Central memory CD8-positive, alpha-beta T cell (primary cell): ENCODE measurements at places on chromosomes 7 and 10.

DNA sequence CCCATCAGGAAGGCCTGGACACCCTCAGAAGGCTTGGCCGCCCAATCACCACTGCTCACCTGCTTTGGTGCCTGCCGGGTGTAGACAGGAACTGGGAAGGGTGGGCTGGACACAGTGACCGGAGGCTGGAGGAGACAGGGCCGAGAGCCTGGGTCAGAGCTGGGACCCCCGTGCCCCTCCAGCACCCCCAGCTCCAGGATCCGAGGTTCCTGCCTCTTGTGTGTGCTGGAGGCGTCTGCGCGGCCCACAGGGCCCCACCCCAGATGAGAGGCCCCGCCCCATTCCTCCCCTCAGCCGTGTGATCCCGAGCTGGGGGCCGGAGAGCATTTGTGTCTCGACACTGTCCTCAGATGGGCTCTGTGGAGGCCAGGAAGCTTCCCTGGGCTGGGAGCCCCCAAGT is 9.4 kb downstream of the ADAM8 start:
- DNase-seq = no peak

- no peak for DNase-seq
These were observed 40.2 kb downstream of the PRTFDC1 start for GRCh38 chr10:24912215-24912614.

- no peak for DNase-seq
These were observed 35.5 kb downstream of the RPA3 start for GRCh38 chr7:7682861-7683260.

DNA sequence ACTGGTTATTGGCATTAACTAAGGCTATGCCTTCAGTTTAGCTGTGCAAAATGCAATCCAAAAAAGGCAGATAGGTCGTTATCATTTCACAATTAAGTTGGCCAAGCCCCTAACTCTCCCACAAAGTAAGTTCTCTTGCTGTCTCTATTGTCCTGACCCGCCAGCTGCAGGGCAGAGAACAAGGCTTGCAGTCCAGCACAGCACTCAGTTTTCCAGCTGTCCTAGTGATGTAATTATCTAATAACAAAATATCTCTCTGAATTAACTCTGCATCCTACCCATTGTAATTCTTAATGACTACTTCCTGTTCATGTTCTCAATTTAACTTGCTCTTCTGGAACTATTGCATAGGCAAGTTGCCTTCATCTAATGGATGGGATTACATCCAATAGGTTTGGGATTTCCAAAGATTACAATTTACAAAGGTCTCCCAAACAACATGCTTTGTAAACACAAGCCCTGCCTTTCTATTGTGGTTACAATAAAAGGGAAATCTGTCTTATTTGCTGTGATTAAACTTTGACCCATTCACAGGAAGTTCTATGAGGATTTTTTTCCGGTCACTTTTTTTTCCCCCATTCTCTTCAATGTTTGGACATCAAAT is 55.2 kb downstream of the CDK6 start:
- DNase-seq = no peak

DNA sequence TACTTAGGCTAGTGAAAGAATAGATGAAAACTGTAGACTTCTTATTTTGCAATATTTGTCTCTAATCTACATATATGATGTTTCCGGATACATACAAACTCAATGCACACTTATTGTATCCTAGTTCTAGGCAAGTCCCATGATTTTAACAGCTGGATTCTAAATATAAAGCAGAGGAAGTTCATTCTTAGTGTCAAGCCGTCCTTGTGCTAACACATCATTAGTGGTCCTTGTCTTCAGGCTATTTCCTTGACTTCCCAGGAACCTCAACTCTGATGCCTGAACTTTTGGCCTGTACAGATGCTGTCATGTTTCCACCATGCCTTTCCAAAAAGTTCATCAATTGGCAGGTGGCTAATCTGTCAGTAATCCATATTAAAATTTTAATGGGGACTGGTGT is 301.9 kb upstream of the DGKB start:
- DNase-seq = no peak

DNA sequence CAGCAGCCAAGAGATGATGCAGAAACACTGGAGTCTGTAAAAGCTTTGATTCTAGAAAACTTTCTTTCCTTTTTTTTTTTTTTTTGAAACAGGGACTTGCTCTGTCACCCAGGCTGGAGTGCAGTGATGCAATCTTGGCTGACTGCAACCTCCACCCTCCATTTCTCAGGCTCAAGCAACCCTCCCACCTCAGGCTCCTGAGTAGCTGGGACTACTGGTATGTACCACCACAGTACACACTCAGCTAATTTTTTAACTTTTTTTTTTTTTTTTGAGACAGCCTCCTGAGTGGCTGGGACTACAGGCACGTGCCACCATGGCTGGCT is 17.0 kb upstream of the BAG3 start:
- DNase-seq = no peak

- DNase-seq = no peak
These were observed 153.1 kb downstream of the ZNF365 start for GRCh38 chr10:62527019-62527827.

- no peak for DNase-seq
These were observed 26.6 kb upstream of the AKR1D1 start for GRCh38 chr7:138049505-138050116.

DNA sequence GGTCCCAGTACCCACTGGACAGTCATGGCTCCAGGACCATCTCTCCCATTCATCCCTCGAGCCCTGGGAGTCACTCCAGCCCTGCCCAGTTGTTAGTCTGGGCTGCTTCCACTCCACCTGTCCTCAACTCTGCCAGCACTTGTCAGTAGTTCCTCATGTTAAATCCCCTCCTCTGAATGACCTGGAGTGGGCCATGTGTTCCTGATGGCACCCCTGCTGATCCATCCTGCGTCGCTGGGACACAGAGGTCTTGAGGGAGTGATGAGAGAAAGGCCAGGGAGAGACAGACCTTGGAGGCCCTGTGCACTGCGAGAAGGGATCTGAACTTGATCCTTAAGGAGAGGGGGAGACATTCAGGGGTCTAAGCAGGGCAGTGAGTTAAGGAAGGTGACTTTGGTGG is 174.9 kb downstream of the GRID1 start:
- no peak for DNase-seq

- DNase-seq = no peak
These were observed 563.6 kb downstream of the SUGCT start for GRCh38 chr7:40698214-40698920.

DNA sequence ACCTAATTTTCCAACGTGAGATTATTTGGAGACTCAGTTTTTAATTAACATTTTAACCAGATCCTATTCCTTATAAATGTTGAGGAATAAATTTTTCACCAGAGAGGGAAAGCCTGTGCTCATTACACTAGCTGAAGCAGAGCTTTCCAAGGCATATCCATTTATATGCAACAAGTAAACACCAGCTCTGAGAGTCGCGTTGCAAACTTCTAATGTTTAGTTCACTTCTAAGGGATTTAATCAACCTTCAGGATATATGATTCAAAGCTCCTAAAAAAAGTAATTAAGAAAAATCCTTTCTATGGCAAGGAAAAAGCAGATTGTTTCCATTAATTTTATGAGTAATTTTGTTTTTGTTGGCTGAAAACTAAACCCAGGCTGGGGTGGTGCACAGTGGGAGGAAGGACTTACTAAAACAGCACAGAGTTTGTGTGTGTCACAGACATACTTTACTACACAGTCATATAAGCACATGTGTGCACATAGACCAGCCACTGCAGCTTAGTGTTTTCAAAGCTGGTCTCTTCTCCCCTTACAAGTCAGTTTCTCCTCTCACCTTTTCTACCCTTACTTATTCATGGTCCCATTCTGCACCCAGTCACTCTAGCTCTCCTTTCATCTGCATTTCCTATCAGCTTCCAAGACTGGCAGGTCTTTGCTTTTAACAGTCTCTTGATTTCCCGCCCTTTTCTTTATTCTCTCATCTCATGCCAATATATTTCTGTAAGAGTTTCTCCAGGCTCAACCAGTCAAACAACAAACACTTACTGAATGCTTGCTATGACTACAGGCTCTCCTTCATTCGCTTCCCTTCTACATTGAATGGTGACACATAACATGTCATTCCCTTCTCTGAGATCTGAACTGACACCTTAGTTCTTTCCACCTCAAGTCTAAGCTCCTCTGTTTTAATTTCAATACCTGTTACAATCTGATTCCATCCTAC is 81.1 kb upstream of the FZD1 start:
- no peak for DNase-seq

- no peak for DNase-seq
These were observed 97.1 kb upstream of the TMEM168 start for GRCh38 chr7:112887337-112887736.

GRCh38 chr10:121113911-121114310 is 262.7 kb downstream of the WDR11 start:
- DNase-seq = no peak

- no peak for DNase-seq
These were observed 46.4 kb downstream of the ZNF680 start for GRCh38 chr7:64516451-64516850.

GRCh38 chr7:152050547-152050971 is 25.1 kb downstream of the GALNT11 start:
- DNase-seq = no peak

GRCh38 chr7:92973293-92973731 is 136.9 kb upstream of the CDK6 start:
- DNase-seq = no peak

DNA sequence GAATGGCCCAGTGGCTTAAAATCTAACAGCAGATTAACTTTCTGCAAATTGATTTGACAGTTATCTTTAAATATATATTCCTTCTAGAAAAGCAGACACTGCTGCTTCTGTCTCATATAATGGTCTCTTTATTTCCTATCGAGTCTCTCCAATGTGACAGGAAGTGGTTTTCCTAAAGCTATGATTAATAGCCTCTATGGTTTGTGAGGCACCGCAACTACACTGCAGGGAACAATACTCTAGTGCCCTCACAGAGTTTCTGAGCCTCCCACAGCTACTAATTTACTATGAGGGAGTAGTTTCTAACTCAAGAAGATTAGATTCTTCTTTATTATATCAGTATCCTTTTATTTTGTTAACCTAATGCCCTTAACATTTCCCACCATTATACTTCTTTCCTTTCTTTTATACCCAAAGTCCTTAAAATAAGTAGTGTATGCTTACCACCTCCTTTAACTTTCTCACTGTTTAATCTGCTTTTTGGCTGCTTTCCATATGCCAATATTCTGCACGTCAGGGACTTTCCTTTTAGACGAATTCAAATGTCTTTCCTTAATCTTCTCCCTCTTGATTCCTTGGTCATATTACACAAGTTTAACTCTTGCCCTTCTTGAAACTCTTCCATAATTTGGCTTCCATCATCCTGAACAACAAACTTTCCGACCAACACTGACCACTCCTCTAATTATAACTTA is 23.8 kb upstream of the AHR start:
- DNase-seq = no peak

DNA sequence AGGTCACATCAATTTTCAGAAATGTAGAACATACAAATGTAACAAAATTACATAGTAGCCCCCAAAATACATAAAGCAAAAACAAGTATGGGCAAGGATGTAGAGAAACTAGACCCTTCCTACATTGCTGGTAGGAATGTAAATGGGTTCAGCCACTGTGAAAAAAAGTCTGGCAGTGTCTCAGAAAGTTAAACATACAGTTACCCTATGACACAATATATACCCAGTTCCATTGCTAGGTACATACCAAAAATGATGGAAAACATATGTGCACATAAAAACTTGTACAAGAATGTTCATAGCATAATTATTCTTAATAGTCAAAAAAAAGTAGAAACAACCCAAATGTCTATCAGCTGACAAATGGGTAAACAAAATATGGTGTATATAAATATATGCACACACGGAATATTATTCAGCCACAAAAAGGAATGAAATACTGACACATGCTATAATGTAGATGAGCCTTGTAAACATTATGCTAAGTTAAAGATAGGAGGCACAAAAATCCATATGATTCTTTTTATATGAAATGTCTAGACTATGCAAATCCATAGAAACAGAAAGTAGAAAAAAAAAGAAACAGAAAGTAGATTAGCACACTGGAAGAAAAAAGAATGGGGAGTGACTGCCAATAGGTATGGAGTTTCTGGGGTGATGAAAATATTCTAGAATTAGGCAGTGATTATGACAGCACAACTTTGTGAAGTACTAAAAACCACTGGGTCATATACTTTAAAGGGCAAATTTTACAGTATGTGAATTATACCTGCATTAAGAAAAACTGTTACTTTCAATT is 13.5 kb downstream of the HERPUD2 start:
- no peak for DNase-seq

- no peak for DNase-seq
These were observed 106.3 kb upstream of the SVIL start for GRCh38 chr10:29740981-29741545.

DNA sequence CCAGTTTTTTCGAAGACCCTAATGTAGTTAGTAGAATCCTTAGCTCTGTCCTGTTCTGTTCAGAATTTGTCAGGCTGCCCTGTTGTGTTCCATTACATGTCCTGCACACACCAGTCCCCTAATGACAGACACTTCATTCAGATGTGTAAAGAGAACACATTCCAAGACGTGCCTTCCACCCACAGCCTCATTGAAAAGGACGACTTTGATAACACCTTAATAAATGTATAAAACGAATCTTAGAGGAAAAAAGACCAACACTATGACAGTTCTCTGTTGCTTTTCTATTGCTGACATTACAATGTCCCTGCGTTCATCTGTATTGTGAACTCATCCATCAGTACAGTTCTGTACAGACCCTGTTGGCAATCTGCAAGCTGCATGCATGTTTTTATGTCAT is 3.5 kb downstream of the LRRTM3 start:
- no peak for DNase-seq

DNA sequence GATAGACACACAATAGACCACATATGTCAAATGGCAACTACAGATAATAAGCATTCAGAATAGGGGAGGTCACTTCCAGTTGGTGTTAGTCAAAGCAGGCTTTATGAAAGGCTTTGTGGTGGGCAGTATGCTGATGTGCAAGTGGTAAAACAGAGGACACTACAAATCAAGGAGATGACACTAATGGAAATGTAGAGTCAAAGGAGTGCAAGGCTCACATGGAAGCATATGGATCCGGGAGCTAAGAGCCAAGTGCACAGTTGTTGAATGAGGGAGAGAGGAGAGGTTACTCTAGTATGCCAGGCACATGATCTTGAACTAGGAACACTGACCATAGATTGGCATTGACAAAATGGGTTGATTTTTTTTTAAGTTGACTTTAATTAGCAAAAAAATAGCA is 62.7 kb downstream of the GRM3 start:
- no peak for DNase-seq

DNA sequence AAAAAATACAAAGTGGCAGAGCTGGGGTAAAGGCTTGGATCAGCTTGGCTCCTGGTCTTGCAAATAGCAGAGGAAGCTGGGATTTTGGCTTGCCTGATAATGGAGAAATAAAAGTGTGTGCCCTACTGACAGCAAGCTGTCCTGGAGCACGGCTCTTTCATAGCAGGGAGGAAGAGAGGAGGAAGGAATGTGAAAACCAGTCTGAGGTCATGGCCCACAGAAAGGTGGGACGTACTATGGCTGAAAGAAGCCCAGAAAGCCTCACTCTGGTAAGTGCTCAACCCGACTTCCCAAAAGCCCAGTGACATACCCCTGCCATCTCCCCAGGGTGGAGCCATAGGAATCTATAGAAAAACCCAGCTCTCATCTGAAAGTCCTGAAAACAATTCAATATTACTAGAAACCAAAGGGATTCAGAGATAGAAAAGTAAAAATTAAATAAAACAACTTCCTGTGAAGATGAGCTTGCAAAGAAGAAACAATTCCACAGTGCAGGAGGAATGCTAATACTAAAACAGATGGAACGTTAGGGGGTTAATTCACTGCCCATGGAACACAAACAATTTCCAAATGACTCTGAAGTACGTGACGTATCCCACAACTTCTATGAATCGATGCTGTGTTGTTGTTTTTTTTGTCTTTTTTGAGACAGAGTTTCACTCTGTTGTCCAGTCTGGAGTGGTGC is 246.7 kb upstream of the PTN start:
- DNase-seq = no peak
